ENCODE measurements at places on chromosomes 2 and 18. TPM values are rescaled to one million over a fixed set of nuclear protein-coding genes. Genes with fewer than 3 reads are reported as not detected.

Gene HTR2B
- total RNA-seq = not detected

DNA sequence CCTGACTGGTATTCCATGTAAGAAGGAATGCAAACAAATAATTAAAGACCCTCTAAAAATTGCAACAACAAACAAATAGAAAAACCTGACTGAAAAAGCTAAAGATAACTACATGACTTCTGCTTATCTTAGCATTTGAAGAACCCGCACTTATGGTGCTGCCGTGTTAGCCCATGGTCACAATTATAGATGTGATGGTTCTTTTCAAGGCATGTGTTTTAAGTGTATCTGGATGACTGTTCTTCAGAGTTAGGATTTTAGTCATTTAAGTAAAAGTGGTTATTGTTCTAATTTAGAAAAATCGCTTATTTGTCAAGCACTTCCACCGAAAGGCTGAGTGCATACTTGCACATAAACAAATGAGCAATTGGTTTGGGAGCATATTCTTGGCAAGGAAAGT is 77.3 kb downstream of the CPS1 start:
- DNase-seq = no peak

- DNase-seq = no peak
Measured at GRCh38 chr2:77017355-77017745, 504.8 kb downstream of the LRRTM4 start.

Gene MAP3K19
- not detected for total RNA-seq

Gene SFT2D3
- total RNA-seq = 9.6 TPM

Gene CROCC2
- total RNA-seq = not detected

GRCh38 chr2:80016171-80016570 is 288.4 kb downstream of the LRRTM1 start:
- no peak for DNase-seq

GRCh38 chr2:17867133-17867532 is 11.3 kb upstream of the KCNS3 start:
- no peak for DNase-seq

GRCh38 chr18:1994471-1994870 is 576.8 kb downstream of the METTL4 start:
- DNase-seq = no peak

- DNase-seq = no peak
Measured at GRCh38 chr2:65501836-65502235, 69.4 kb upstream of the SPRED2 start.

Measured in activated B cell treated with CpG ODN at 0.5 μM for 24 hours (primary cell).